ENCODE measurements at places on chromosomes 12 and 14.

- DNase-seq = no peak
These were observed 22.5 kb downstream of the YBX3 start for GRCh38 chr12:10700581-10700980.

DNA sequence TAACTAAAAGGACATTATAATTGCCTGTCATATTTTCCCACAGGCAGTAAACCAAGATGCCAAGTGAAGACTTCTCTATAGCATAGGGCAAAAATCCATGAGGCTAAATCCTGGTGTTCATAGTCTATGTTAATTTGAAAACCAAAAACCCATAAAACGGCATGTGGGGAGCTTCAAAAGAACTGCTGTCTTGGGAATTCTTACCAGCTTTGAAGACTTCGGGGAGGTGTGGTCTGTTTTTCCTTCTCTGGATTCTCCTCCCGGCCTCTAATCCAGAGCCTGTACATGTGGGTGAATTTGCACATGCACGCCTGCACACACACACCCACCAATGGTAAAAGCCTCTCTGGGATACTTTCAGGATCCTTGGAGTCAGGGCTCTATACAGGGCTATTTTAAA is 61.9 kb upstream of the IFNG-AS1 start:
- no peak for DNase-seq

- DNase-seq = no peak
These were observed 8.1 kb downstream of the TXNRD1 start for GRCh38 chr12:104223712-104224111.

- DNase-seq = no peak
These were observed 136.9 kb upstream of the PARP11 start for GRCh38 chr12:4009979-4010704.

- peak; percentile 22 for DNase-seq
These were observed 34.9 kb upstream of the ZNF740 start for GRCh38 chr12:53145383-53146260.

DNA sequence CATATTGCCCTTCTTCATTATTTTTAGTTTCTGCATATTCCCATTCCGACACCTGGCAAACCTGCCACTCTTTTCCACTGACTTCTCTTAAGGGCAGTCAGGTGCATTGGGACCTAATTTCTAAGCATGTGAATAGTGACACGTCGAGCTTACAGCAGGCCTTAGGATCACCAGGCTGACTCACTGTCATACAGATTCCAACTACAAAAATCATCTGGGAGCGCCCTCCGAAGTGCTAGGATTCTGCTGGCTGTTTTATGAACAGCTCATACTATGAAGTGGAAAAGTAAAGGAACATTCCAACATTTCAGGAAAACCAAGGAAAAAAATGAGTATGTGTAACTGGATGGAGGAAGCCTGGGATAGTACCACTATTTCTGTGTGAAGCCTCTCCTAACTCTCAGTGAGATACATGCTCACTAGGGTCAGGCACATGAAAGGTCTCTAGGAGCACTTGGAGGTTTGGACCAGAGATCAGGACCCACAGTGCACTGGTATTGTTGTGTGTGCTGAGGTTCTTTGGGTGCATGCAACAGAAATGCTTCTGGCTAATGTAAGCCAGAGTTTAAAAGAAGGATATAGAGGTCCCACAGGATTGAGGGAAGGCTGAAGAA is 257.4 kb downstream of the ZFP36L1 start:
- peak; percentile 35 for DNase-seq

- DNase-seq = peak; percentile 81
These were observed 68.9 kb downstream of the NCOR2 start for GRCh38 chr12:124498275-124499189.

DNA sequence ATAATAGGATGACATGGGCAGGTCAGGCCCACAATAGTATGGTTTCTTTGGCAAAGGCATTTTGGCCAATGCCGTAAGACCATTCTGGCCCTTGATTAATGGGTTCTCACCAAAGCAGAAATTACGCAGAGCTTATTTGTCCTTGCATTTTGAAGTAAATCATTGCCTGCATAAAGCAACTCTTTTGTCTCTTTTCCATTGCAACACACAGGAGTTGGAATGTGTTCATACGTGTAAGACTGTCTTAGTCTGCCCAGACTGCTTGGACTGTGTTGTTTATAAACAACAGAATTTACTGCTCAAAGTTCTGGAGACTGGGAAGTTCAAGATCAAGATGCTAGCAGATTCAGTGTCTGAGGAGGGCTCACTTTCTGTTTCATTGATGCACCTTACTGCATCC is 102.8 kb upstream of the NPAS3 start:
- DNase-seq = no peak

DNA sequence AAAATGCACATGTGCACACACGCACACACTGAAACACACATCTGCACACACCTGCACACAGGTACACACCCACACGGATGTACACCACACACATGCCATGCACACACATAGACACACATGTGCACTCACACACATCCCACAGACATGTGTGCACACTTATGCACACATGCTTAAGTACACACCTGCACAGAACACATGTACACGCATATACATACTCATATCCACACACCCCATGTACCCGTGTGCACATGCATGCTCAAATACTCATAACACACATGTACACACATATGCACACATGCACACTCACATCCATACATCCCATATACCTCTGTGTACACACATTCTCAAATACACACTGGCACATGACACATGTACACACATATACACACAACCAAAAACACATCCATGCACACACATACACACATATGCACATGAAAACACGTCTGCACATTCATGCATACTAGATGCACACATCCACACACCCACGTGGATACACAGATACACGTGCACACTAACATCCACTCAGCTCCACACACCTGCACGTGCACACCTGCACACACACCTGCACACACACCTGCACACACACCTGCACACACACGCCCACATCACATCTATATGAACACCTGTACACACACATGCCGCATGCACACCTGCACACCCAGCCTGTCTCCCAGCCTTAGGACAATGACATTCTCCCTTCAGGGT is 336.7 kb downstream of the ADGRD1 start:
- no peak for DNase-seq

DNA sequence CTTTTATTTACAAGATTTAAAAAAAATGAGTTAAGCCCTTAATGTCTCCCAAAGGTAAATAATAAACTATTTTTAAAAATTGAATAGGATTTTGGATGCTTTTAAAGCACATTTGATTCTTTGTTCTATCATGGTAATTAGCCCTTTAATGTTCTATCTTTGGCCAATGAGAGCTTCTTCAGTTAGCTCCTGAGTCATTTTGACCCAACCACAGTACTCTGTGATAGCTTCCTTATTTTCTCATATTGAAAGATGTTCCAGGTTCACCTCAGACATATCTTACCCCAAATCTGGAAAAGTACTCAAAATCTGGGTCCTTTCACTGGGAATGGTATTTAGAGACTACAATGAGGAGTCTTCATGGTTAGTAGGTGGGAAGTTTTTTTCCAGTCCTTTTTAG is 98.0 kb downstream of the MYRFL start:
- no peak for DNase-seq

DNA sequence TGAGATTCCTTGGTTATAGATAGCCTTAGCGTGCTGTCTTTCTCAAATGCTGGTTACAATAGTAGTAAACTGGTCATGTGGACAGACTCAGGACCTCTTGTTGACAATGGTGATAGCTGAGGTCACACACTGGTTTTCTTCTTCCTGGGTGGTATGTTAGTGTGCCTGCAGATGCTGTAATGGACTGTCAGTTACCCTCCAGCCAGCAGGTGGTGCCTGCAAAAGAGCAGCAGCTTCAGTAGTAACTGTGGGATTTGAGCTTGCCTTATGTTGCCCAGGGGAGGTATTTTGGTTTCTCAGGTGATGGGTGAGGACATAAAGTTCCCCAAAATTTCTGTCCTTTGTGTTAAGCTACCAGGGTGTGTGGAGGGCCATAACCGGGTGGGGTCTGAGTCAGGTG is 33.7 kb upstream of the SCAF11 start:
- no peak for DNase-seq

DNA sequence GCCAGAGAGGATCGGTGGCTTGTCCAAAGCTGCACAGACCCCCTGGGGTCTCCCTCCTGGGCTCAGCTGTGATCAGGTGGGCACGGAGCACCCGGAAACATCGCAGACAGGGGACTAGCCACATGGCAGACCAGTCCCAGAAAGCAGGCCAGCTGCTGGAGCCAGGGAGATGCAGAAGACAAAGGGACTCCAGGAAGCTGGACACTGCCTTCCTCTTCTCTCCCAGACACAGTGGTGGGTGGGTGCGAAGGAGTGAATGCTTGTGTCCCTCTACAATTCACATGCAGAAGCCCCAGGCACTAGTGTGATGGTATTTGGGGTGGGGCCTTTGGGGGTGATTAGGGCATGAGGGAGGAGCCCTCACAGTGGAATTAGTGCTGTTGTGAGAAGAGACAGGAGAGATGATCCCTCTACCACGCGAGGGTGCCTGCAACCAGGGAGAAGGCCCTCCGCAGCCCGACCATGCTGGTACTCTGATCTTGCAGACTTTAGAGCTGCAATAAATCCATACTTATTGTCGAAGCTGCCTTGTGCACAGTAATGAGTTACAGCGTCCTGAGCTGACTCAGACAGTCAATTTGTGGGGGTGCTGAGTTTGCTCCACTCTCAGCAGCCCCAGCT is 95.2 kb downstream of the CALM1 start:
- DNase-seq = no peak

DNA sequence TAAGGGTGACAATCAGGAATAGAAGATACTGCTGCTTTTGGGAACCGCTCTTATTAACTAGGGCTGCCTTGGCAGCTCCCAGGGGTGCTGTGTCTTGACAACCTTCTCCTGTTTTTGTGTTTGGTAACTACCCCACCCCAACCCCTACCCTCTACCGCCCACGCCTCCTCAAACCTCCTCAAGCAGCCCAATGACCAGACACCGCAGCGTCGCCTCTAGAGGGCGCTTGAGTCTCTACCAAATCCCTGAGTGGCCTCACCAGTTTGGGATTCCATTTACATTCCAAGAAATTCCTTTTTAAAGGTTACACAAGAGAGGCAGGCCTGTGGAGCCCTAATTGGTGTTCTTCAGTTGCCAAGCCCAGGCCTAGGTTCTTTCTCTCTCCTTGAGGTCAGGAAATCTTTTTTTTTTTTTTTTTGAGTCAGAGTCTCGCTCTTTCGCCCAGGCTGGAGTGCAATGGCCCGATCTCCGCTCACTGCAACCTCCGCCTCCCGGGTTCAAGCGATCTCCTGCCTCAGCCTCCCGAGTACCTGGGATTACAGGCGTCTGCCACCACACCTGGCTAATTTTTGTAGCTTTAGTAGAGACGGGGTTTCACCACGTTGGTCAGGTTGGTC is 72.4 kb upstream of the USP44 start:
- DNase-seq = peak; percentile 74
